ENCODE measurements at places on chromosomes 3 and 15.
A peak's percentile ranks its signal among the peaks of the same experiment; 100 is the strongest.

- DNase-seq, result no peak
Observed at GRCh38 chr15:90028376-90028944, 27.3 kb downstream of the ZNF710 start.

- no peak for DNase-seq
Observed at GRCh38 chr15:91874992-91875660, 21.6 kb downstream of the SLCO3A1 start.

DNA sequence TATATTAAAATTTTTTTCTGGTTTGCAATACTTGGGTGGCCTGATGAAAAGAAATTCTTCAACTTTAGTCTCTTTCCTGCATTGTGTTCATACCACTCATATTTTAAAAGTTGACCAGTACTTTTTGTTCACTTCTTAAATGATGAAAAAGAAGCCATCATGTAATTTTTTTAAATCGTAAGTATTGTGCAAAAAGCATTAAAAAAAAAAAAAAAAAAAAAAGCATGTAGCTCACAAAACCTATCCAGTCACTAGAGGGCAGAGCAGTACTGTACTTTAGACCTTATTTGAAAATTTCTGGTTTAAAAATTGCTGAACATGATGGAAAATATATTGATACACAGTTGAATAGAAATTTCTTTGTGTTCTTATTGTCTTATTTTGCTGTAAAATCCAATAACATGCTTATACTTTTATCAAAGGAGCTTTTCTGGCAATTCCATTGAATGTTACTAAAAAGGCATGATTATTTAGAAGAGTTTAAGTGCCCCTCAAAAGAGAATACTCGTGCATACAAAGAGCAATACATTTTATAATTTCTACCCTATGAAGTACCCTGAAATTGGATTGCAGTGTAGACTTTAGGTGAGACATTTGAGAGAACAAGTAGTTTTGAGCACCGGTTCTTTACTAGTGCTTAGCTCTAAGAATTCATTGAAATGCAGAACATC, 137.7 kb downstream of the BBX start:
- DNase-seq, result no peak

GRCh38 chr3:68919000-68919399, 13.3 kb downstream of the TAFA4 start:
- peak; percentile 35 for DNase-seq

DNA sequence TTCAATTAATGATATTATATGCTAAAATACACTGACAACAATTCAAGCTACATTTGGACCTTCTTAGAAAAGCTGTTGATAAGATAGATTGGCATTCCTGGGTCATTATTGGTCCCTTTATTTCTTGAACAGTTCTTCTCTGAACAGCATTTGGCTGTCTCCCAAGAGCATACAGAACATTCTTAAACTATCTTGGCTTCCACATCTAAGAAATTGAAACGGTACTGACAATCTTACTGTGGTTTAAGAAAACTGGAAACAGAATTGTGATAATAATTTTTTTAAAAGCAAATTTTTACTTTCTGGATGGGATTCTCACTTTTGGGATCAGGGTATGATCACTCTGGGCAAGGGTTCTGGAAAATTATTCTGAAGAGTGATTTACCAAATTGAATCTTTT, 161.7 kb upstream of the ZNF385D start:
- no peak for DNase-seq

DNA sequence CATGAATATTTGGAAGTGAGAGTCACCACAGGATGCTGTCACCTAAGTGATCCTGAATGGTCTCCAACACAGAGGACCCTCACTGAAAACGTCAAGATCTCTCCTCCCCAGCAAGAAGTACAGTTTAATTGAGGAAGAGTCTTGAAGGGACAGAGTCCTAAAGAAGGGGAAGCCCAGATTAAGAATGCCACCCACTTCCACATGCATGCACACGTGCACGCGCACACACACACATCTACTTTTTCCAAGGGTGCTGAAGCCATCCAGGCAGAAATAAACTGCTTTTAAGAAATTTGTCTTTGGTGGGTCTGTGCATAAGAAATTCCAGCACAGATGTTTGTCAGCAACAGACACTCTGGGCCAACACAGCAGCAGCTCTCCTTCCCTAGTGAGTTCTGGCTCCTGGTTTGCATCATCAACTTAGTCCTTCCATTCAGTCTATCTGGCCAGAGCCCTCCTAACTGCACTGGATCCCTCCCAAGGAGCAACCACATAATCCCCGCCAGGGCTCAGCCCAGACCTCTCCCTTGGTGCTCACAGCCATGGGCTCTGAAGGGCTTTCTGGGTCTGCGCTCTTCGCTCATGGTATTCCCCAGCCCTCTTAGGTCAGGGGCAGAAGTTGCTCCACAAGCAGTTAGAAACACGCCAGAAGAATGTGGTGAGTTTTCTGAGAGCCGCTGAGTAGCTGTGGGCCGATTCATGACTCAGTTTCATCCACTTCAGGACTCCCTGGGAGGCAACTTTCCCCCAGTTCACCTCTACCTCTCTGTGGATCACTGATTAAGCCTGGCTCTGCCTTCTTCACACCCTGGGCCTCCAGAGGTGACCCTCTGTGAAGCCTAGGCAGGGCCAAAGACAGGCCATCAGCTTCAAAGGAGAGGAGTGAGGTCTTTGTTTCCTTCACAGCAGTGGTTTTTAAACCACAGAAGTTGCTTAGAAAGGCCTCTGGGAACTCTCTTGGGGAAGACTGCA, 132.6 kb upstream of the LIPC start:
- no peak for DNase-seq

DNA sequence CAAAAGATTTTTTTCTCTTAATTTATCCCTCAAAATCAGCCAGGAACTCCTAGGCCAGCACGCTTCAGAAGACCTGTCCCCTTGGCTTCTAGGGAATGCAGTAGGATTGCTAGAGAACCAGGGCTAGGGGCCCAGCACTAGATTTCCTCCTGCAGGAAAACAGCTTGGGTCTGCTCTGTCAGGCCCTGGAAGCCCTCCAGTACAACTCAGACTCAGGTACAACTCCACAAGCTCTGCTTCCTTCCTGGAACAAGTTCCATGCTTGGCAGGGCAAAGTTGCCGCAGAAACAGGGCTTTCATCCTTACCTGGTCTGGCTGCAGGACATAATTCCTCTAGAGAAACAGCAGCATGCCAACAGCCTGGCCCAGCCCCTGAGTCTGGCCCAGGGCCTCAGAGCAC, 96.1 kb upstream of the CTNNB1 start:
- DNase-seq, result no peak

Data from progenitor cell of endocrine pancreas (in vitro differentiated cells).